ENCODE measurements at places on chromosomes 11 and 22. TPM values are rescaled to one million over a fixed set of nuclear protein-coding genes. Genes with fewer than 3 reads are reported as not detected.

The SCN4B gene
- 2.2 TPM for total RNA-seq

DNA sequence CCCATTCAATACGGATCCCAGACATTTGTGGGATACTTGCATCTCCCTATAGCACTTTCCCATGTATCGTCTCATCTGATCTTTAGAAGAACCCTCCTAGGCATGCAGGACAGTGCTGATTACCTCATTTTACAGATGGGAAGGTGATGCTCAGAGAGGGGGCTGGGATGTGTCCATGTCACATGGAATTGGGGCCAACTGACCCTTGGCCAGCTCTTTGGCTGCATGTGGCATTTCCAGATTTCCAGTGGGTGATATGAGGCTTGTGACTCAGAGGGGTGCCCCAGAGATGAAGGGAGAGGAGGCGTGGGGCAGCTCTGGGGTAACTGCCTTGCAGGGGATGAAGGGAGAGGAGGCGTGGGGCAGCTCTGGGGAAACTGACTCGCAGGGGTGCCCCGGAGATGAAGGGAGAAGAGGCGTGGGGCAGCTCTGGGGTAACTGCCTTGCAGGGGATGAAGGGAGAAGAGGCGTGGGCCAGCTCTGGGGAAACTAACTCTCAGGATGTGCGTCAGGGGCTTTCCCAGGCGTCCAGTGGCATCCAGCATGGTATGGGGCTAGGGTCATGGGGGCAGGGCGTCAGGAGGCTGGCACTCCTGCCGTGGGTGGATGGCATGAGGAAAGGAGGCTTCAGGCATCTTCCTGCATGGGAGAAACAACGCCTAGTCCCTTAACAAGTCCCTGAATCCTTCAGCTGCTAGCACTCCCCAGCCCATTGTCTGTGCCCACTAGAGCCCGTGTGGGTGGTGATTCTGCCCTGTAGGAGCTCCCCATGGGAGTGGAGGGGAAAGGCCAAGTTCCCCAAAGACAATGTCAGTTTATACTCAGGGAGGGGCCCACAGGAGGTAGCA, 11.9 kb upstream of the CERK start:
- no peaks in the 10 kb centered on the region for H3K4me1 ChIP-seq
- H3K4me3 ChIP-seq = no peak overlapping the region
- H3K36me3 ChIP-seq = no peaks in the 10 kb centered on the region
- no peaks in the 10 kb centered on the region for H3K27me3 ChIP-seq

DNA sequence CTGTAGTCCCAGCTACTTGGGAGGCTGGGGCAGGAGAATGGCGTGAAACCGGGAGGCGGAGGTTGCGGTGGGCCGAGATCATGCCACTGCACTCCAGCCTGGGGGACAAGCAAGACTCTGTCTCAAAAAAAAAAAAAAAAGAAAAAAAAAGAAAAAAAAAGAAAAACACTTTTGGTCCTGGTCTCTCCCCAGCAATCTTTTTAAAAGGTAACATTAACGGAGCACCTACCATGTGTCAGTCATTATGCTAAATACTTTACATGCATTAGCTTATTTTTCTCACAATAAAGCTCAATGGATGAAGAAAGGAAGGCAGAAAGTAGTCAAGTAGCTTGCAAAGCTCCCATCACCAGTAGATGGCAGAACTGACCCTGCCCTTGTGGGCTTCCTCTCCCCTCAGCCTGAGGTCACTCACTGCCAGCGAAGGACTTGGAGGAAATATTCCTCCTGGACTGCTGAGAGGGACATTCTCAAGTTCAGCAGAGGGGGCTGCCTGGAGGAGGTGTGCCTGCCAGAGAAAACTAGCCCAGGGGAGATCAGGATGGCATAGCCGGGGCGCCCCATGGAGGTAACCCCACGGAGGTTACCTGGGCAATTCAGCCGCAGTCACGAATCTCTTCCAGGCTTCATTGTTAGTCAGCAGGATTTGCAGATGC, 15.5 kb downstream of the APOL3 start:
- H3K4me3 ChIP-seq = no peak overlapping the region
- no peak overlapping the region for H3K27ac ChIP-seq
- no peaks in the 10 kb centered on the region for H3K36me3 ChIP-seq
- no peaks in the 10 kb centered on the region for H3K4me1 ChIP-seq
- no peaks in the 10 kb centered on the region for H3K27me3 ChIP-seq

DNA sequence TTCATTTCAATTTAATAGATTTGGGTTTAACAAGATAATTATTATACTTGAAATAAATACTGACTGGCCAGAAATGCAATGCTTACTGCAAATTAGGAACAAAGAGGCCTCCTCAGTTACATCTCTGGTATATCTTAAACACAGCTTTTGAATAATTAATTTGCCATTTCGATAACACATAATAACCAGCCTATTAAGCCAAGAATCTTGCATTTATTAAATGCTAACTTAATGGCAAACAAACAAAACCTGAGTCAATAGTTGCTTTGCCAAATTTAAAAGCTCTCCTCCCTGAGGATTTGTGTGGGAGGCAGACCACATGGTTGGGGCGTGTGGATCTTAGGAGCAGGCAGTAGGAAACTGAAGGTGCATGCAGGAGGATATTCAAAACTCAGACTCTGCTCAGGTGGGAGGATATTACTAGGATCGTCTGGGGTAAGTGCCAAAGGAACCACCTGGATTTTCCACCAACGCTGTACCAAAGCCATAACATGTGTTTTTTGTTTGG, 17.9 kb upstream of the FJX1 start:
- no peaks in the 10 kb centered on the region for H3K27me3 ChIP-seq
- no peak overlapping the region for H3K27ac ChIP-seq
- no peak overlapping the region for H3K4me3 ChIP-seq
- no peaks in the 10 kb centered on the region for H3K4me1 ChIP-seq
- no peaks in the 10 kb centered on the region for H3K36me3 ChIP-seq

All from aorta (tissue), 5 donors.